ENCODE measurements at places on chromosomes 2 and 18.

GRCh38 chr18:34600158-34600557, 109.9 kb upstream of the DTNA start:
- no peak for DNase-seq

GRCh38 chr2:88131201-88131998, 3.5 kb upstream of the FABP1 start:
- DNase-seq: no peak

- no peak for DNase-seq
These were observed 5.9 kb downstream of the GYPC start for GRCh38 chr2:126661702-126662500.

DNA sequence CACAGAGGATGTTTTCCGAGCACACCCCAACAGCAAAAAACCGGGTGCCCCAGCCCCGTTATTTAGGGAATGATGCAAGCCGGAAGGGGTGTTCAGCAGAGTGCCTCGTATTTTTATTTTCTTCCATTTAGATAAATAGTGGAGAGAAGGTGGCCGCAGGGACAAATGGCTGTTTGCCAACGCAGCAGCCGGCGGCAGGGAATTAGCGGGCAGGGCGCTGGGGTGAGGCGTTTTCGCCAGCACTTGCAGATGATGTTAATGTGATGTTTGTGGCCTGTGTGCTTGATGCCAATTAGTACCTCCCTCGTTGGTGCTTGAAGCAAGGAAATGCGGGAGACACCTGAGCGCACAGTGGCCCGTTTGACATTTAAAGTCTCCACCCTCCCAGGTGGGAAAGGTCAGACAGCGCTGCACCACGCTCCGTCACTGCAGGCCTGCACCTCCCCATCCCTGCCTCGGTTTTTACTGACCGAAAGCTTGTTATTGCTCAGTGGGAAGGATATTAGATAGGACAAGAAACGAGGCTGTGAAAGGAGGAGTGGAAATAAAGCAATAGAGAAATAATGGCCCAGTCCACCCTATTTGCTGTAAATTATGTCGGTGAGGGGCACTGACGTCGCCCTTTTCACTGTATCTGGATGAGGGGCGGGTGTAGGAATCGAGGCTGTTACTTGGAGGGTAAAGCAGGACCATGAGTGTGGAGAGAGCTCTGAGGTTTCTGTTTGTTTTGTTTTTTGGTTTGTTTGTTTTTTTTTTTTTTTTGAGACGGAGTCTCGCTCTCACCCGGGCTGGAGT, 39.1 kb downstream of the NFATC1 start:
- no peak for DNase-seq

- DNase-seq: no peak
These were observed 60.1 kb upstream of the ACTR3 start for GRCh38 chr2:113829761-113830160.

Measured in DND-41 (cell line).